Left lung (tissue), 14 donors: ENCODE measurements at places on chromosomes 11 and 22. TPM values are rescaled to one million over a fixed set of nuclear protein-coding genes. Genes with fewer than 3 reads are reported as not detected.

GRCh38 chr11:57644748-57645688, 4.7 kb downstream of the YPEL4 start:
- peak; percentile 80 for DNase-seq

- DNase-seq = no peak
Measured at GRCh38 chr11:11533057-11533456, 88.7 kb downstream of the GALNT18 start.

The NELL1 gene
- total RNA-seq = not detected

GRCh38 chr22:30718938-30719337, 24.3 kb downstream of the OSBP2 start:
- no peak for DNase-seq

- DNase-seq = peak; percentile 51
Measured at GRCh38 chr22:46770726-46771125, 8.3 kb downstream of the TBC1D22A start.

- no peak for DNase-seq
Measured at GRCh38 chr11:134372961-134373360, 39.1 kb downstream of the B3GAT1 start.

- peak; percentile 60 for DNase-seq
Measured at GRCh38 chr22:24178502-24179440, 2.5 kb upstream of the SUSD2 start.

DNA sequence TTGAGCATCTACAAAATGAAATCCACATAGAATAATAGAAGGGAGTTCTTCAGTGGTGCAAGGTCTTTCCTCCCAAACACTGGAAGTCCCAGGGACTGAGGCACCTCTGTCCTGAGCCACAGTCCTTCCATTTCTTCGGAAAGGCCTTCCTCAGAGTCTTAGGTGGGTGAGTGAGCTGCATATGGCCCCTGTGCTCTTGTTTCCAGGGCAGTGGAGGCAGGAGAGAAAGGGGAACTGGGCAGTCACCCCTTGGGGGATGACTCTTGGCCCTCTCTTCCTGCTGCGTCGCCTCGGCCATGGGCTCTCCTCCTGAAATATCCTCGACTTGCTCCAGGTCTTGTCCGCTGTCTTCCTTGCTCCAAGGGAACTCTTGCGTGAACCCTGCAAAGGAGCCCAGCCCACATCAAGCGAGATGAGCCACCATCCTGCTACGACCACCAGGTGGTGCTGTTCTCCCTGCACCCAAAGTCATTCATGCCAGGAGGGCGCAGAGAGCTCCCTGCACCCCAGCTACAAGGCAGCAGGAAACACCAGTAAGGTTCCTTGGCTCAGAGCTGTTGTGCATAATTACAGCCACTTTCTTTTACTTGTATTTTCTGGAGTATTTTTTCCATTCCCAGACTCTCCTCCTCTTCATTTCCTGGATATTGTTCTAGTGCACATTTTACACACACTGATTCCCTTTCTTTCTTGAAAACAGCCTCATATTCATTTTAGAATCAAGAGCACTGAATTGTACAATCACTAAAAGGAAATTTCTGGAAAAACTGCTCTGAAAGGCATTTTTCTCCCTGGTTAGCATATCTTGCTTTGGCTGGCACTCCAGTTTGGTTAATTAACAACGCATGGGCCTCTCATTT, 397.8 kb downstream of the OPCML start:
- no peak for DNase-seq
